T follicular helper cell (primary cell): ENCODE measurements at places on chromosomes 6 and 20.

DNA sequence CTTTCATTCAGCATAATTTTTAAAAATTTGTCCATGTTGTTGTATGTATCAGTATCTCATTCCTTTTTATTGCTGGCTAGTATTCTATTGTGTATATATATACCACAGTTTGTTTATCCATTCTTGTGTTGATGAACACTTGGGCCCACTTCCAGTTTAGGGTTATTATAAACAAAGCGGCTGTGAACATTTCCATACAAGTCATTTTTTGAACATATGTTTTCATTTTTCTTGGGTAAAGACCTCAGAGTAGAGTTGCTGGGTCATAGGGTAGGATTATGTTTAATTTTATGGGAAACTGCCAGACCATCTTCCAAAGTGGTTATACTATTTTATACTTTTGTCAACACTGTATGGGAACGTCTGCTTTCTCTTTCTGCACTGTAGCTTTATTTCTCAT lies 55.3 kb downstream of the RBM24 start:
- no peak for DNase-seq

DNA sequence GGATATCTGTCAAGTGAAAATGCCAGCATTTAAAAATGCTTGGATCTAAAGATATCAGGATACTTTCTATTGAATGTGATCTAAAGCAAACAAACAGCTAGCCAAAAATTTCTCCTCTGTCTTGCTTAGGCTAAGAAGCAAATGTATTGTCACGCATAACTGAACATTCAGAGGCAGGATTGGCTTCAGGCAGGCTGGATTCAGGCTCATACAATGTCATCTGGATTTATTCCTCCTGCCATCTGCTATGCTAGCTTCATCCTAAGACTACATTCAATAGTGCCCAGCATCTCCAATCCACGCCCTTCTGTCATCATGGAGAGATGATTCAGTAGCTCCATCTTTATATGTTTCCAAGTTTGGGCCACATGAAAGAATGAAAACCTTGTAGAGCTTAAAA lies 27.1 kb downstream of the PFDN4 start:
- DNase-seq, result no peak

- no peak for DNase-seq
Measured at GRCh38 chr20:9358001-9358400, 156.4 kb upstream of the LAMP5 start.

GRCh38 chr6:141833001-141833655 lies 299.6 kb upstream of the GJE1 start:
- DNase-seq, result no peak

DNA sequence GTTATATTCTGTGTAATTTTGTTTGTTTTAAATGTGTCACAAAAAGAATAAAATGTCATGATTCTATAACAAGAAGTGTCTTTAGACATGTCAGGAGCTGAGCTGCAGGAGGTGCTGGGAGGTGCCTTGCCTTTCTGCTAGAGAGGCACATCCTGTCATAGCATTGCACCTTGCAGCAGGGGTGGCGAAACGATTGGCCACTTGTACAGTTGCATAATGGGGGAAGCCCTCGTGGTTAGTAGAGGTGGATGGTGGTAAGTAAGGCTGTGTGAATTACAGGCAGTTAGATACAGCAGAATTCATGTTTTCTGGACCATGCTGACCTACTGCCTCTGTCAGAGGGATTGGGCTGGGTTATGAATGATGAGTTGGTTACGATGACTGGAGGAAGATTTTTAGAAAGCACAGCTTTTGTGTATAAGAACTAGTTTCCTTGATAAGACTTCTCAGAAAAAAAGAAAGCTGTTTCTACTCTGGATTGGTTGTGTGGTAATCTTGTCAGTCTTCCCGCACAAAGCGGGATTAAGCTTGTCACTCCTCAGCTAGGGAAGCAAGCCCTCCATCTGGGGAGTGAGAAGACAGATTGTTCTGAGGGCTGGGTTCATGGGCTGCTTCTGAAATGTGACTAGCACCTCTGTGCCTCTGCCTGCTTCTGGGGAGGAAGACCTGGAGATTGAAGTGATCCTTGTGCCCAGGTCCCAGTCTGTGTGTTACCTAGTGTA lies 74.9 kb downstream of the FOXO3 start:
- DNase-seq, result no peak

GRCh38 chr6:27688014-27688586 lies 215.2 kb upstream of the ZNF184 start:
- DNase-seq, result peak; percentile 84

GRCh38 chr6:24935366-24936152 lies at the start of gene RIPOR2:
Gene RIPOR2, minus strand, starts transcription at chr6:24935960. Its CDS starts 62 bp downstream, at chr6:24935898.
- DNase-seq, result peak; percentile 62

GRCh38 chr20:15122613-15123012 lies 785.2 kb upstream of the FLRT3 start:
- DNase-seq, result no peak

GRCh38 chr6:157128235-157128775 lies 195.0 kb downstream of the TMEM242 start:
- DNase-seq, result no peak

DNA sequence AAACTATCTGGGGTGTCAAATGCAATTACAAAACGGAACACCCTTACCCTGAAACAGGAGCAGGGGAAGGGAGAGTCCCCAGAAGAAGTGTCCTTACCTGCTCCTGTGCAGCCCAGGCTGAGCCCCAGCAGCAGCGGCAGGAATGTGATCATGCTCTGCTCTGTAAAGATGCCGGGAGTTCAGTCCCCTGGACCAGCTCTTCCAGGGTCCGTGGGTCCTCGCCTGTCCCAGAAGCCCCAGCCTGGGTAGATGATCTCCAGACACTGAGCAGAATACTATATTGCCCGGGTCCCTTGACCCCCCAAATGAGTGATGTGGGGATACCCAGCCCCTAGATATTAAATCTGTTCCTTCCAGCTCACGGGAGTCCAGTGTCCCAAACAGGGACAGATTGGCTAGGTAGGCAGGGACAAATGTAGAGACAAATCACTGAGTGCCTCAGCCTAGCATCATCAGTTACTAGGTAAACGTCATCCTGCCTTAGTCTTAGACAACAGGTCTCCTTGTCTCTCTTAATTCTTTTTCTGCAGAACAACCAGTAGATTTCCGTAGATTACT lies at the start of gene HLA-DMB:
HLA-DMB (minus strand) TSS at position 373 of the 558 bp plus-strand sequence; CDS start at position 152, 221 bp downstream.
- DNase-seq, result peak; percentile 37

DNA sequence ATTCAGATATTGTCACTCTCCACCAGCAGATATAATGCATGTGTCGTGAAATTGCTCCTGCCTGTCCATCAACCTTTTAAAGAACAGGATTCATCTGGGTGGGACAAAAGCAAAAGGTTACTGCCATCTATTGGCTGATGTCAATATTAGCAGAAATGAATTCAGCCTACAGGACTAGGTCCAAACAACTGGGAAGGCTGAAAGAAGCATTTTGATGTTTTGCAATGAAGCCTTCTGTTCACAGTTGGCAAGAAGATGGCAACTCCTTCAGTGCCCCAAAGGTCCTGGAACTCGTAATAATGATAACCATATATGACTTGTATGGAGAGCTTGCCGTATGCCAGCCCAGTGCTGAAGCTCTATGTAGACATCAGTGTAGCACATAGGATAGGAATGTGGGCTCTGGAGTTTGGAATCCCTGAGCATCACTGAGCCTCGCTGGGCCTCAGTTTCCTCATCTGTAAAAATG lies 7.5 kb downstream of the BCAS1 start:
- no peak for DNase-seq

- DNase-seq, result no peak
Measured at GRCh38 chr20:32474967-32475811, 109.9 kb downstream of the NOL4L start.

DNA sequence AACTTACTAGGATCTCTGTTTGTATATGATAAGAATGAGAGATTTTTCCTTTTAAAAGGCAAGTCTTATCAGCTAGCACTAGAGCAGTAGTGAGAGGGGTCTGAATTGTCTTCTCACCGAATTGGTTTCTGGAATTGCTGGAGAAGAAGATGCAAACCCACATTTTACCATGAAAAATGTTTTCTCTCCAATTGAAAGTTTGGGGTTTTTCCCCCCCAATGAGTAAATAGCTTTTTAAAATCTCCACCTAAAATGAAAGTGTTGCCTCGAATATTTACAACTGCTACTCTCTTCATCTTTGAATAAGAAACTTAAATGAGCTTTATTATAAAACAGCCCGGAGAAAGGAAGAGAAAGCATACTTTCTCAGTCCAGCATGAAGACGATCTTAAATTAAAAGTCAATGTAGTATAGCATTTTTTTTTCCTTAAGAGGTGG lies 1.8 kb downstream of the TCF21 start:
- DNase-seq, result no peak

- DNase-seq, result no peak
Measured at GRCh38 chr20:3785240-3786125, 1.1 kb downstream of the CENPB start.

DNA sequence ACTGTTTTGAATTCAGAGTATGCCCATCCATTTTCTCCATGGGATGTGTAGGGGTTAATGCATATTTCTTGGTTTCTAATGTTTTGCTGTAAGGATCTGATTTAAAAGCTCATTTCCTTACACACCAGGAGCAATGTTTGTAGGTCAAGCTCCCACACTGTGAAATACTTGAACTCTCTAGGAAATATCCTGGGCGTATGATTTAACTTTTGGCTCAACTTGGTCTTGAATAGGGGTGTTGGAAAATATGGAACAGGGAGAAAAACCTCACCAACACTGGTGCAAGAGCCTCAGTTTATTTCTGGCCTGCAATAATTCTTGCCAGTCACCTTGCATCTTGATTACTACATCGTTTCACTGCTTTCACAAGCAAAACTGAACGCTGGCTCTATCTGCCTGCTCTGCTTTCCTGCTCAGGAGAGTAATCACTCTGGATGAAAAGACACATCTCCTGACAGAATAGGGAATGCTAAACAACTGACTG lies 25.1 kb upstream of the RFPL4B start:
- DNase-seq, result no peak

DNA sequence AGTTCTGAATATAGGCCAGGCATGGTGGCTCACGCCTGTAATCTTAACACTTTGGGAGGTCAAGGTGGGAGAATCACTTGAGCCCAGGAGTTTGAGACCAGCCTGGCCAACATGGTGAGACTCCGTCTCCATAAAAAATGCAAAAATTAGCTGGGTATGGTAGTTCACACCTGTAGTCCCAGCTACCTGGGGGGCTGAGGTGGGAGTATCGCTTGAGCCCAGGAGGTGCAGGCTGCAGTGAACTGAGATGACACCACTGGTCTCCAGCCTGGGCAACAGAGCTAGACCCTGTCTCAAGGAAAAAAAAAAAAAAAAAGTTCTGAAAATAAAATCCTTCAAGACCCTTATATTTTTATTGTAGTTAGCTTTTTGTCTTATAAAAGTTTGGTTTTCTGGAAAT lies 11.7 kb upstream of the WTAP start:
- no peak for DNase-seq

DNA sequence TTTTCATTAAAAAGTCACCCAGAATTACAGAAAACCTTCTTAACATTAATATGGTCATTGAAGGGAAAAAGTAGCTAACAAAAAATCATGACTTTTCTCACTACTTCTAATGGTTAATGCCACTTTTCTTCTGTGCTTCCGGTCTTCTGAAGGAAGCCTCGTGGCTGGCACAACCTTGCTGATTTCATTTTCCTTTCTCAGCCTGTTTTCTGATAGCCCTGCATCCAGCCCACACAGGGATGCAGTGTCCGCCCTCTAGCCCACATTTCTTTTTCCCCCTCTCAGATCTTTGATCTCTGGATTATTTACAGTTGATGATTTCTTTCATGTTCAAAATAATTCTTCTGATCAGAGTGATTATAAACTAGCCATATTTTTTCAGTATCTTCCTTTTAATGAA lies 655.4 kb upstream of the EPHA7 start:
- no peak for DNase-seq

DNA sequence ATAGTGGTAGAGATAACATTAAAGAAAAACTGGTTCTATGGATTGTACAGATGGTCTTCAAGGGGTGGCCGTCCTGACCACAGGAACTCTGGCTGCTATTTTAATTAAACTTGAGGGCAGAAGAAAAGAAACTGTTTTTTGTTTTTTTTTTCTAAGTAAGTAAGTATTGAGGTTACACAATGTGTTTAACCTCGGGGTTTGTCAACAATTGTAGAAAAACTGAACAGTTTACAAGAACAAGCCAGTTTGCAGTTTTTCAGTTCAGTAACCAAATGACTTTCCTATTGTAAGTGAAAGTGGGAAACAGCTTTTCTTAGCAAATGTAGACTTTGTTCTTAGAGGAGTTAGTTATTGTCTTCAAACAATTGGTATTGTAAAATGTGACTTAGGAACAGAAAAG lies 77.0 kb downstream of the PLCB1 start:
- DNase-seq, result no peak

GRCh38 chr6:14149739-14150130 lies 32.2 kb downstream of the CD83 start:
- DNase-seq, result no peak

- no peak for DNase-seq
Measured at GRCh38 chr20:3081641-3082040, 2.9 kb downstream of the AVP start.

DNA sequence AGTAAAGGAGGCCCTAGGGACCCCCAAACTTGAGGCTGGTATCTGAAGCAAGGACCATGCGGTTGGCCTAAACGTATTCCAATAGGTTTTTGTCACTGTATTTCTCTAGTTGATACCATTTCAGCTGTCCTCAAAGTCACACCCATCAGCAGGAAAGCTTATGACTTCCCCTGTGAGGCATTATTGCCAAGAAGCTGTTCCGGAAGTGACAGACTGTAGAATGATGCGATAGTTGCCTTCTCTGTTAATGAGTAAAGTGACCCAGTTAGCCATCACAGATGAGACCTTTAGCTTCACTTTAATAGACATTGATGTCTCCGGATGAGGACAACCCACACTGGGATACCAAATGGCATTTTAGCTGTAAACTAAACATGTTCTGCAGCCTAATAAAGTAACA lies 147.9 kb downstream of the RNGTT start:
- no peak for DNase-seq

- DNase-seq, result no peak
Measured at GRCh38 chr6:19968201-19968600, 131.0 kb downstream of the ID4 start.

DNA sequence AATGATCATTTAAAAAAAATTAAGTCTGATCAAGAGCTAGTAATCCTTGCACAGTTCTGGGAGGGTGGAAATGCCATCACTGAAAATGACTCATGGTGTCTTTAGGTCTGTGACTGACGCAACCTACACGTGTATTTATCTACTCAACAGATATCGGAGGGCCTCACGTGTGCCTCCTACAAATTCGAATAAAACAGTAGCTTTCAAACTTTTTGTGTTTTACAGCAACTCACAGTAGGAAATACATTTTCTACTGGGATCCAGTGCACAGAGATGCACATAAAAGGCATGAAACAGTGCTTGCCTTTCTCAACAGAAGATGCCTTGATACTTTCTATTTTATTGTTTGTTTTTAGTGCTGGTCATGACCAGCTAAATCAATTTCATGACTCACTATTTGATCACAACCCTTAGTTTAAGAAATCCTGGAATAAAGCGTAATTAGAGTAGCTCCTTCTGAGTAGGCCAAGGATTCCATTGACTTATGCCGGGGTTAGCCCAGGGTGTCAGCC lies 210.0 kb upstream of the SNX9 start:
- no peak for DNase-seq

- DNase-seq, result no peak
Measured at GRCh38 chr20:1370548-1371110, 22.2 kb downstream of the FKBP1A start.

- no peak for DNase-seq
Measured at GRCh38 chr6:38352636-38353035, 287.1 kb downstream of the BTBD9 start.
